ENCODE measurements at places on chromosomes 1 and 21.

DNA sequence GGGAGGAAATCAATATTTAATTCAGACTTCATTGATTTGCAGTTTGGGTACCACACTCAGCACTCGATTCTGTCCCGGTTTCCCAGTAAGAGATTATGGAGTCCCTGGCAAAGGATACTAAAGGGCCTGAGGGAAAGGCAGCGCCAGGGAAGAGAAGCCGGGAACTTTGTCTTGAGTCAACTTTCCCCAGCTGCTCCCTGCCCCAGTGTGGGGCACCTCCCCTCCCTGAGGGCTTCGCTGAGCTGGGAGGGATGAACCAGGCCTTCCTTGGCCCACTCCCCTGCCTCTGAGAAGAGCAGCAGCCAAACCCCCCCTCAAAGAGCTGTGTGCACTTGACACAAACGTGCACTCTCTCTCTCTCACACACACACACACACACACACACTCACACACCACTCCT lies 32.6 kb downstream of the OPTC start:
- no peak for DNase-seq

- no peak for DNase-seq
These were observed 3.2 kb downstream of the HAO2 start for GRCh38 chr1:119371815-119372214.

GRCh38 chr1:153536012-153536670 lies 350 bp upstream of the S100A6 start:
- peak; percentile 71 for DNase-seq

DNA sequence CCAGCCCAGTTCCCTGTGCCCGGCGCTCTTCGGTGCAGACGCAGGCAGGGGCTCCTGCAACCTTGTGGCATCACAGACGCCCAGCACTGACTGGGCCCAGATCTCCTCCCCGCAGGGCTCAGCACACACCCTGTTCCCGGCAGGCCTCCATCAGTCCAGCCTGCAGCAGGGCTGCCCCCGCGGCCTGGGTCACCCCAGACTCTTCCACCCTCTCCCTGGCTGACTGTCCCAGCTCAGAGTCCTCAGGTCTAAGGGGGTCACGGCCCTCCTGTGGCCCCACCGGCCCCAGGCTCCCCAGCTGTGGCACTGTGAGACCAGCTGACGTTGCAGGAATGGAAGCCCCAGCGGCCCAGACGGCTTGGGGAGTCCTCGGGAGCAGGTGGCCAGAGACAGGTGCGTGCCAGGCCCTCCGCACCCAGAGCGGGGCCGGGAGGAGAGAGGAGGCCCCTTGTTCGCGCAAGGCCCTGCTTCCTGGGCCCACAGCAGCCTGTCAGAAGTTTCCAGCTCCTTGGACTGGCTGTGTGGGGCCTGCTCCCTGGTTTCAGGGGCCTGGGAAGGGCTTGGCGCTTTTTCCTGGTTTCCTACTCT lies 4.2 kb downstream of the B3GALT6 start:
- no peak for DNase-seq

- DNase-seq, result no peak
These were observed 1.2 kb downstream of the MIER1 start for GRCh38 chr1:66925944-66926343.

DNA sequence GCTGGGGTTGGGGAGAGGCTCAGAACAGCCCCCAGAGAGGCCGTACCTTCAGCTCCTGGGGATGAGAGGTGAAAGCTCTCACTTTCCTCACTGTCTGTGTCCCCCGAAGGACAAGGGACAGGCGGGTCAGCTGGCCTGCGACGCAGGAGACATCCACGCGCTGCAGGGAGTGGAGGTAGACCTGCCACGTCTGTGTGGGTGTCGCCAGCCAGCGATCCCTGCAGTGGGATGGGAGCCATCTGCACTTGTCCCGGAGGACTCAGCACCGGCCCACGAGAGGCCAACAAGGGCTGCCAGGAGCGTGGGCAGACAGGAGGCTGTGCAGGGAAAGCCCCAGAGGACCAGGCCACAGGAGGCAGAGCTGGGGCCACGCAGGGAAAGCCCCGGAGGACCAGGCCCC lies 127.2 kb downstream of the NPHP4 start:
- no peak for DNase-seq

GRCh38 chr1:117678246-117678977 lies 72.6 kb downstream of the TENT5C start:
- no peak for DNase-seq

- DNase-seq, result no peak
These were observed 839.9 kb downstream of the USP25 start for GRCh38 chr21:16569679-16570078.

- no peak for DNase-seq
These were observed 44.1 kb downstream of the PGBD5 start for GRCh38 chr1:230382001-230382491.

- DNase-seq, result no peak
These were observed 299.3 kb downstream of the TBX15 start for GRCh38 chr1:118688891-118689290.

- DNase-seq, result no peak
These were observed 20.6 kb upstream of the PGD start for GRCh38 chr1:10378081-10378841.

- DNase-seq, result no peak
These were observed 6.1 kb downstream of the FABP3 start for GRCh38 chr1:31366796-31367195.

DNA sequence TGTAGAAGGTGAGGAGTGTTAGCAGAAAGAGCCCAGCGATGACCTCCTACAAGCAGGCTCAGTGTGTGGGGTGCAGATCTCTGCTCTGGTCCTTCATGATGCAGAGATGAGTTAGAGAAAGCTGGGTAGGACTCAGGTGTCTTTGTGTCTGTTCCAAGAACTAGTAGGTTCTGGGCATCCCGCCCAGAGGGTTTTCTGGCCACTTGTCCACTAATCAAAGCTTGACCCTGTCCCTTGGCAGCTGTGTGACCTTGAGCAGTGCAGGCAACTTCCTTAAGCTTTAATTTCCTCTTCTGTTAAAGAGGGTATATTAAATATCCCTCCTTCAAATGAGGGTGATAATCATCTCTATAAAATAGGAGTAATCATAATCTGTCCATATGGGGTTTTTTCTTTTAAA lies 54.7 kb upstream of the WNT4 start:
- DNase-seq, result no peak

- DNase-seq, result no peak
These were observed 23.3 kb downstream of the SLC2A1 start for GRCh38 chr1:42935313-42935895.

DNA sequence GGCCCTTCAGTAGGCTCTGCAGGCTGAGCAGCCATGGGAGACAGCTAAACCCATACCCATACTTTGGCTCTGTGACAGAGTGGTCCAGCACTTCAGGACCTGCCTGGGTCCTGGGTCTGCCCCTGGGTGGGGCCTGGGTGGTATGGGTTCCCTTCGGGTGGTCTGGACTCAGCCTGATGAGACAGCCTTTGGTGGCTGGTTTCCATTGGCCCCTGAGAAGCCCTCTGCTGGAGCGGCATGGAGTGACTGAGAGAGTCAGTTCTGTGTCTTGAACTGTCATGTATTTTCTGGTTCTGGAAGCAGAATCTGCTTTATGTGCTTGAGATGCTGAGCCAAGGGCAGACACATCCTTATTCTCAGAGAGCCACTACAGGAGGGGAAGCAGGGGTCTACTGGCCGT lies 31.3 kb upstream of the KCNA2 start:
- no peak for DNase-seq

- no peak for DNase-seq
These were observed 178.6 kb downstream of the BACH1 start for GRCh38 chr21:29477347-29477746.

DNA sequence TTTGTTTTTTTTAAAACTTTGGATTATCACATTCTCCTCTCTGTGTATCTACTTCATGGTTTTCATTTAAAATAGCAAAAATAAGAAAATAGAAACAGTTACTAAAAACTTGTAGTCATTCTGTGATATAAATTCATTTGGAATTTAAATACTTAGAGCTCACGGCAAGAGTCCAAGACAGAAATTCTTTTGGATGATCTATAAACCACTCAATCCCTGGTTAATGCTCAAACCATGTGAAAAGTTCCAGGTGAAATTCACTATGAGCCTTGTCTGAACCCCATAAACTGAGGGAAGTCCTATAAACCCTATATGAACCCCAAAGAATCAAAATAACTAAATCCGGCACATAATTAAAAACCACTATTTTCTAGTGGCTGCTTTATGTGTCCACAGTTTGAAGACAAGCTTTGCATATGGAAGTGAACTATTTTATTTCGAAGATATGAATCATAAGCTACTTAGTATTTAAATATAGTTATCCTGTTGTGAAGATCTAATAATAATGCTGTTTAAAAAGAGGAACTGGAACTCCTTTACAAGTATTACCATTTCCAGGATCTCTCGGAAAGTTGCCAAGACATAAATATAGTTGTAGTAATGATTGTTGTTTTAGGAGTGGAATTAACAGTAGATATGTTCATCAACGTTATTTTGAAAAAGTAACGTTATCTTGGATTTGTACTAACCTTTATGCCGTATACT lies 163.5 kb downstream of the NFIA start:
- DNase-seq, result no peak

GRCh38 chr1:107459204-107459904 lies 318.5 kb downstream of the NTNG1 start:
- no peak for DNase-seq

GRCh38 chr21:42580076-42580792 lies 66.6 kb downstream of the SLC37A1 start:
- DNase-seq, result no peak

DNA sequence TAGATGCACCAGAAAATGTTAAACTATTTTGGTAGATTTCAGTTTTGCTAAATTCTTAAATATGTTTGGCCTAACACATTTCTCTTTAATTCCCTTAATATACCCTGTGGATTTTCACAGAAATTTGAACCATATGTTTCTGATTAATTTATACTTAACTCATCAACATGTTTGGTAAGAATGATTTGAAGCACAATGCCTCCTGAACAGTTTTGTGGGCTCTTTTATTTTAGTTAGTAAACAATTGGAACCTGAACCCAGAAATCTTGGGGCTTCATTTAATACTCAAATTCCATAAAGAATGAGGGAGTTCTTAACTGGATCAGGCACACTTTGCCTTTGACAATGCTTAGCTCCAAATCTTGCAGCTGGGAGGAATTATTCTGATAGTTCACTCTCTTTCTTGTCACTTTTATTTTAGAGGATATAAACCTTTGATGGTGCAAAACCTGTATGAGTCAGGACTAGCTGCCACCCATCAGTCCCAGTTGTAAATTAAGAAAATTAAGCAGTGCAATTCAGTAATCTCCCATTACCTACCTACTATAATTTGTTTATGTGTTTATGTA lies 24.6 kb upstream of the LYPLAL1 start:
- DNase-seq, result no peak

- peak; percentile 51 for DNase-seq
These were observed 14.4 kb downstream of the ABCG1 start for GRCh38 chr21:42233067-42233961.

- DNase-seq, result no peak
These were observed 43.1 kb downstream of the OPTC start for GRCh38 chr1:203536980-203537455.

- no peak for DNase-seq
These were observed 113.4 kb upstream of the HOOK1 start for GRCh38 chr1:59701376-59701775.

GRCh38 chr1:16126743-16127515 lies 28.9 kb downstream of the EPHA2 start:
- no peak for DNase-seq

GRCh38 chr1:99682291-99682751 lies 36.4 kb downstream of the PALMD start:
- DNase-seq, result no peak
